Activated CD4-positive, alpha-beta T cell treated with anti-CD3 and anti-CD28 coated beads, Interleukin-10, Interleukin-2, amounts not matched to agents 100 ng/mL and 50 ng/mL, durations not matched to agents 16 hours and 8 hours (primary cell): ENCODE measurements at places on chromosomes 7 and 10.
A peak's percentile ranks its signal among the peaks of the same experiment; 100 is the strongest.

DNA sequence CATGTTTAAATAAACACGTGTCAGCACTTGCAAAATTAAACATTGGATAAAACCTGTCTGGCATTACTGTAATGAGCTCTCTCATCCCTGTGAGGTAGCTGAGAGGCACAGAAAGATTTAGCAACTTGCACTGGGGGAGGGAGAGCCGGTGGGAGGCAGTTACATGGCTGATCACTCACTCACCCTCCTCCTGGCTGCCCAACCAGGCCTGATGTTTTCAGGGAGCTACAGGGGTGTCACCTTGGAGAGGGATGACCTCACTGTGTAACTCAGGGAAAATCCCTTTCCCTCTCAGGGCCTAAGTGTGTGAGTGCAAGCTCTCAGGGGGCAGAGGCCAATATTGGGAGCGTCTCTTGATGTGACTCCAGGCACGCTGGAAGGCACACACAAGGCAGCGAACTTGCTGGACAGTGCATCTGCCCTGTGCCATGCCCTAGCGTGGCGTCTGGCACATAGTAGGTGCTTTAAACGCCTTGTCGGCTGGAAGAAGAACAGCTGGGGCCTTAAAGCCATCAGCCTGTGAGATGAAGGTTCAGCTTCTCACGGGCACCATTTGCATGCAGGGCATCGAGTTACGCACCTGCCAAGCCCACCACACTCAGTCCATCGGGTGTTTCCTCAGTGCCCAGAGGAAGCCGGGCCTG is 51.1 kb downstream of the ELFN1 start:
- no peak for DNase-seq

- no peak for DNase-seq
Observed at GRCh38 chr7:37277513-37277912, 171.2 kb downstream of the ELMO1 start.

DNA sequence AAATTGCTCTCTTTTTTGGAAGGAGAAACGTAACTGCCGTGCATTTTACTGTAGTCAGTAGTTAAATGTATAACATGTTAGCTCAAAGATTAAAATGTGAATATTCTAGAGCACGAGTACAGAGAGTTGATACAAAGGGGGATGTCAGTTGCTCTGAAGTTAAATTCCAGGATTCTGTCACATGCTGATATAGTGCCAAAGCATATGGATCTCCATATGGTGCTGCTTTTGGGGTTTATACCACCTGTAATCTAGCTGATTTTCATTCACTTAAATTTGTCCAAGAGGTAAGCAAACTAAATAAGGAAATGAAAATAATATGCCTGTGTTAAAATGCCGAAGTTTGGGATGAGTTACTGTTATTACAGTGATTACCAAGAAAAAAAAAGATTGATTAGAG is 298.6 kb downstream of the EXOC4 start:
- no peak for DNase-seq

GRCh38 chr10:122083478-122084025 is 94.6 kb downstream of the TACC2 start:
- no peak for DNase-seq

- DNase-seq: peak; percentile 51
Observed at GRCh38 chr10:113169853-113170460, 219.9 kb downstream of the TCF7L2 start.

DNA sequence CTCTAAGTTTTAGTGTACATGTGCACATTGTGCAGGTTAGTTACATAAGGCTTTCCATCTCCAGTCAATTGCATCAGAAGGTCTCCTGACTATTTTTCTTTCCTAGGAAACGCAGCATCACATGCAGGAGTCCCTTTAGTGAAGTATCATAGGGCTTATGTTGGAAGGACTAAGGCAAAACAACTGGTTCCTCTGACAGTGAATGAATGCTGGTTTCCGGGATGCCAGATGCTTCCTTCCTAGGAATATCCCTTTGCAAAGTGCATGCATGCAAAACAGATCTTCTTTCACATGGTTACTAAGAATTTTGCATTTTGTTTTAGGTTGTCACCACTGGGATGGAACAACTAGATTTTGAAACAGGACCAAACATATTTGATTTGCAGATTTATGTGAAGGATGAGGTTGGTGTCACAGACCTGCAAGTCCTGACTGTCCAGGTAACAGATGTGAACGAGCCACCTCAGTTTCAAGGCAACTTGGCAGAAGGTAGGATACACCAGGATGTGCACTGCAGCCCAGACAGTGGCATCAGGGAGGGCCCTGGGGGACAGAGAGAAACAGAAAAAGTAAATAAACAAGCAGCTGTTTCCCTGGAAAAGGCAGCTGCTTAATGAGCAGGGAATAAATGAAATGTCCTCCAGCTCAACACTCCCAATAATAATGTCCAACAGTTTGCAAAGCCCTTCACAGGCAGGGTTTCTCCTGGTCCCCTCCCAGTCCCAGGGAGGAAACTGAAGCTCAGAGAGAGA is 17.8 kb downstream of the CDHR3 start:
- DNase-seq: no peak

DNA sequence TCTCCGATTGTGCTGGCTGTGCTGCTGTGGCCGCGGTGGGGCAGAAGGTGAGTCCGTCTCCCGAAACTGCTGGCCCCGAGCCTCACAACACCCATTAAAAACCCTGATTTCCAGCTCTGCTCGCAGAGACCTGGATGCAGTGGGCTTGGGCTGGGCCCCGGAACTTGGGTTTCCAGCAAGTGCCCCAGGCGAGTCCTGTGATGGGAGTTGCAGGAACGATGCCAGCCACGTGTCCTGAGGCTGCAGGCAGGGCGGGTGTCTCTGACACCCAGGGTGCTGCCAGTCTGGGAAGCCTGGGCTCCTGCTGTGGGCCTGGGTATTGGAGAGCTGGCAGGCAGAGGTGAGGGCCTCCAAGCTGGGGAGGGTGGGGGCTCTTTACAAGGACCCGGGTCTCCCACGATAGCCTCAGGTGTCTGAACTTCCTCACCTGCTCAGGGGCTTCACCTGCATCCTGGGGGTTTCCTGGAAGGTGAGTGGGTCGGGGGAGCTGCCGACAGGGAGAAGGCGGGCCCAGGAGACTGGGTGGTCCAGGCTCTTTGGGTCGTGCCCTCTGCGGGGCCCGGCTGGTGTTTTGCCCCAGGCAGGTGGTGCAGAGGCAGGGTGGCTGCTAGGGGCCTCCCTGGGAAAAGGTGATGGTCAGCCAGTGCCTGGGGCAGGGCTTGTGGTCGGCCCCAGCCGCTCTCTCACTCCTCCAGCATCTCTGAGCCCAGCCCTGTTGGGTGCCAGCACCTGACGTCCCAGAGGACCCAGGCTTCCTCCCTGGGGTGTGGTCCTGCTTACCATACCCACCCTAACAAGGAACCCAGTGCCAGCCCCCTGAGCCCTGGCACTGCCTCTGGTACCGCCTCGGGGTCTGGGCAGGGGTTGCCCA is 180.3 kb downstream of the DNAJB6 start:
- no peak for DNase-seq

- DNase-seq: no peak
Observed at GRCh38 chr10:63503395-63503794, 17.8 kb upstream of the REEP3 start.

- no peak for DNase-seq
Observed at GRCh38 chr7:116772926-116773749, 89.2 kb upstream of the CAPZA2 start.

DNA sequence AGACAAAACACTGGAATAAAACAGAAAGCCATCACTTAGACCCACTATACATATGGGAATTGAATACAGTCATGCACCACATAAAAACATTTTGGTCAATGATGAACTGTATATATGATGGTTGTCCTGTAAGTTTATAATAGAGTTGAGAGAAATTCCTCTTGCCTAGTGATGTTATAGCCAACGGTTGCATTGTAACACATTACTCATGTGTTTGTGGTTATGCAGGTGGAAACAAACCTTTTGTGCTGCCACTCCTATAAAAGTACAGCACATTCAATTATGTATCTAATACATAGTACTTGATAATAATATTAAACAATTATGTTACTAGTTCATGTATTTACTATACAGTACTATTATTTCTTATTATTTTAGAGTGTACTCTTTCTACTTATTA is 381.2 kb upstream of the MBL2 start:
- DNase-seq: no peak

- no peak for DNase-seq
Observed at GRCh38 chr7:460374-461116, 59.1 kb downstream of the PDGFA start.

- DNase-seq: no peak
Observed at GRCh38 chr7:16512097-16512496, 14.5 kb upstream of the LRRC72 start.

DNA sequence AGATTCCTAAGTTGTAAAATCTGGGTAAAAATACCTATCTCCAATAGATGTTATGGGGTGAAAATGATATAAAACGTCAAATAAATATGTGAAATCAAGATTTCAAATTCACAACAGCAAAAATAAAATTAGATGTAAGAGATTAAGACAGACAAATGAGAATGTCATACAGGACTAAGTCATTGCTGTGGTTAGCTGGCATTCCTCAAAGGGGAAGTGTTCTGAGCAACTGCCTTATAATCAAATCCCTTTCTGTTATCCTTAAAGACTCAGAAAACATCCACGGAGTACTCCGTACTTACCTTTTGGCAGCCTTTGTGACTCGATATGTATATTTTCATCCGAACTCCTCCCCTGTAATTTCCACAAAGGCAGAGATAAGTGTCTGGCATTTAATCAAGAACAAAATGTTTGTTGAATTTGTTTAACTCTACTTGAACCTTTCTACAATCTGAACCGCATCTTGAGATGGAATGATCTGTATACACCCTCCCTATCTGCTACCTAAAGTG is 559.6 kb downstream of the GATA3 start:
- DNase-seq: no peak

DNA sequence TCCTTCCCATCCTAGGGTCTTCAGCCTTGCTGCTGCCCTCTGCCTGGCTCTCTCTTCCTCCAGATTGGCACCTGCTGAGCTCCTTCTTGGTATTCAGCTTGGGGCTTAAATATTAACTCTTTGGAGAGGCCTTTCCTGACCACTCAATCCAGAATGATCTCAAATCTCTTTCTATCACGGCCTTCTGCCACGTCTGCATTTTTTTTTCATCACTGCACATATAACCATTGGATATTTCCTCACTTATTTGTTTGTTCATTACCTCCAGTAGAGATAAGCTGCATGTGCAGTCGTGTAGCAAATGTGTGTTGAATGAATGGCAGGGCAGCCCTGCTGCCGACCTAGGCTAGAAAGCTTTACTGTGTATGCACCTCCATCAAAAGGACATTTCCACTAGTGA is 51.6 kb upstream of the MPP7 start:
- no peak for DNase-seq

DNA sequence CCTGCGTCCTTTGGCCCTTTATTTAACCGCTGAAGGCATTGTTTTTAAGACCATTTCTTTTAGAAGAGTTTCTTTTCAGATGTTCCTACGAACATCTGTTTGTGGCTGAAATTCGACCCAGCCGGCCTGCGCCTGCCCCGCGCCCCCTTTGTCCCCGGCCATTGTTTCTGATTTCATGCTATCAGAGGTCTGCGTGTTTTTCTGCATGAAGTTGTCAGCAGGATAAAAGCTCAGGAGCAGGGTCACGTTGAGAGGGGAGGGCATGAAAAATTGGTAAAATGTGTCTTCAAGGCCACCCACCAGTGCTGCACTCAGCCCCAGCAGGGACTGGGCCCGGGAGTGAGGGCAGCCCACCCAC is 43.1 kb downstream of the NKX6-2 start:
- DNase-seq: no peak

DNA sequence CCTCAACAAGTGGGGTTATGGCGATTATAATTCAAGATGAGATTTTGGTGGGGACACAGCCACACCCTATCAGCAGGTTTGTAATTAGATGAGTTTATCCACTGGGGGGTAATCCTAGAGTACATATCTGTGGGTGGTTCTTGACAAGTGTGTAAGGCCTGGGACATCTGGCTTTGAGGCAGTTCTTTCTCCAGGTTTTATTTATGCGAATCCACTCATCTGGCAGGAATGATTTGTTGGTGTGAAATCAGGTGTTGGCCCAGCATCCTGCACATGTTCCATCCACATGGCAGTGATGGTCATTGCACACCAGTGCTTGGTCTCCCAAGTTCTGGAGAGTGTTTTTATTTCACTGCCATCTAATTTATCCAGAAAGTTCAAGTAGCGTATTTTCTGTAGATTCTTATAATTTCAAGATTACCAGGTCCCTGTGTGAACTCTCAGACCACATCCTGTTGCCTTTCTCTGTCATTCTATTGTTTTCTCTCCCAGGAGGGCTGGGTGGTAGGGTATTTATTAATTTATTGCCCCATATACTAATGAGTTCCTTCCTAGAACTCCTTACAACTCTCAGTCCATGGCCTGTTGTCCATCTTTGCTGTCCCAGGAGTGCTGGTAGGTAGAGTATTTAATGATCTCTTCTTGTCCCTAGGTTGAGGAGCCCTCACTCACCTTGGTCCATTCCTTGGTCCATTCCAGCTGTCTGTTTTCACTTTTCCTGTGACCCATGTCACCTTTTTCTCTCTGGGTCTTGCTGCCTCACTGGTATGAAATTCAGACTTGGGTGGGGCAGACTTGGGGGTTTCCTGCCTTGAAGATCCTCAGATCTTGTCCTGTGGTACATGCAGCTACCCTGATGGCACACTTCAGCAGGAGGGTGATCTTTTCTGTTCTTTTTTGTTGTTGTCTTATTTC is 10.4 kb downstream of the RALA start:
- DNase-seq: peak; percentile 14

- no peak for DNase-seq
Observed at GRCh38 chr7:47375121-47375938, 206.6 kb downstream of the TNS3 start.

- peak; percentile 42 for DNase-seq
Observed at GRCh38 chr7:81469869-81470723, 299.8 kb downstream of the HGF start.

DNA sequence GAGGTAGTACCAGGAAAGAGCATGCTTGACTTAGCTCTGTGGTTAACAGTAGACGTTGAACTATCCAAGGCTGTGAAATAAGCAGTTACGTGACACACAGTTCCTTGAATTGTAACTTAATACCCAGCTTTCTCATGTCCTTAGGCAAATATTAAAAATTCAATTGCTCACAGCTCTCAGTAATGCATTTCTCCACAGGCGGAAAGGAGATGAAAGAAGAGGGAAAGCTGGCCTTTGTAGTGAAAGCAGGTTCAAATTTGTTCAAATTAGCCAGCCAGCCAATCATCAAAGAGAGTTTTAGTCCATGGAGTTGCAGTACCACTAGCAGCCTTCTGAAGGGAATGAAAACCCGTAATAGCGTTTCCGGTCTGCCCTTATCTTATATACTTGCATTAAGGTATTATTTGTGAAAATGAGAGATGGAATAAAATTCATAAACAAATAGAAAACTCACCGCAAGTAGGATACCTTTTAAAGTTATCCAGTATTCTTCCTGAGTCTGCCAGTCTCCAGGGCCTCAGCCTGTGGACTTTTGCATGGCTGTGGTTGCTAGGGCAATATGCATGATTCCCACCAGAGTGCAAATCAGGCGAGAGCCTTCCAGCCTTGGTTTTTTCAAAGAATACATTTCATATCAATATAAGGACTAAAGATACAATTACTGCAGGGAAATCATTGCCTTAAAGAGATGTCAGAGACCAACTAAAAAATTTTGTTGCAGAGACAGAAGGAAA is 795.5 kb downstream of the TNS3 start:
- DNase-seq: no peak
